ENCODE measurements at places on chromosomes 16 and 17. TPM values are rescaled to one million over a fixed set of nuclear protein-coding genes. Genes with fewer than 3 reads are reported as not detected.

DNA sequence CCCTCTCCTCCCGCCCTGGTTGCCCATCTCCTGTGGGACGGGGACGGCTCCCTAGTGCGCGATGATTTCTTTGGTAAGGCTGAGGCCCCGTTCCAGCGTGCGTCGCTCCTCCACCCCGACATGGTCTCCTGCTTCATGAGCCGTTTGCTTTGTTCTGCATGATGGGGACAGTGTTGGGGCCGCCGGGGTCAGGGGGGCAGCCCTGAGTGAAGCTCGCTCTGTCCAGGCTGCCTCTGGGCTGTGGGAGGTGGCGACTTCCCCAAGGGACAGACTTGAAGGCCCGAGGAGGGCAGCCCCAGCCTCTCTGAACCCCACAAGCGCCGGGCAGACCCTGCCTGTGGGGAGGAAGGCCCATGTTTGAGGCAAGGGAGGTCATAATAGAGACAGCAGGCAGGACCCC, 12.4 kb downstream of the NME3 start:
- DNase-seq, result no peak

DNA sequence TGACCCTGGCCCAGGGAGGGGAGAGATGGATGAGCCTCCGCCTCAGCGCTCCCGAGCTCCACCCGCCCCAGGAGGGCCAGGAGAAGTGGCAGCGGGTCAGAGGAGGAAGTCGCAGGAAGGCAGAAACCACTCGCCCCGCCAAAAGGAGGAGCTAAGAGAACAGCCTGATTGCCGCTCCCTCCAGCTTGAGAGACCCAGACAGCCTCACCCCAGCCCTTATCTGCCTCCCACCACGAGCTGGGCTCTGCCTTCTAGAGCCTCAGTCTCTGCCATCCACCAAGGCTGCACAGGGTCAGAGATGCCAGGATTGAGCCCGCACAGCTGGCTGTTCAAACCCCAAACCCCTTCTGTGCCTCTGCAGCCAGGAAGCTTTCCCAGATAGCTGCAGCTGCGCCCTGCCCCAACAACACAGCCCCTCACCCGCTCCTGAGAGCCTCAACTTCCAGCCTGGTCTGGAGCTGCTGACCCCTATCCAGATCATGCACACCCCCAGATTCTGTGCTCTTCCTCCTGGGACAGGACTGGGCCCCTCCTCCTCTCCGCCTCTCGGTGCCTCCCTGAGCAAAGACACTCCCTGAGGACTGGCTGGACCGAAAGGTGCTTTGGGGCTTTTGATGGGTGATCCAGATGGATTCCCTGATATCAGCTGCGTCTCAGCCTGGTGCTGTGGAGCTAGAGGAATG, 1.0 kb upstream of the ATP2A3 start:
- no peak for DNase-seq

Gene TP53TG3
- total RNA-seq, result not detected

Gene WNK4
- total RNA-seq, result 0.26 TPM

DNA sequence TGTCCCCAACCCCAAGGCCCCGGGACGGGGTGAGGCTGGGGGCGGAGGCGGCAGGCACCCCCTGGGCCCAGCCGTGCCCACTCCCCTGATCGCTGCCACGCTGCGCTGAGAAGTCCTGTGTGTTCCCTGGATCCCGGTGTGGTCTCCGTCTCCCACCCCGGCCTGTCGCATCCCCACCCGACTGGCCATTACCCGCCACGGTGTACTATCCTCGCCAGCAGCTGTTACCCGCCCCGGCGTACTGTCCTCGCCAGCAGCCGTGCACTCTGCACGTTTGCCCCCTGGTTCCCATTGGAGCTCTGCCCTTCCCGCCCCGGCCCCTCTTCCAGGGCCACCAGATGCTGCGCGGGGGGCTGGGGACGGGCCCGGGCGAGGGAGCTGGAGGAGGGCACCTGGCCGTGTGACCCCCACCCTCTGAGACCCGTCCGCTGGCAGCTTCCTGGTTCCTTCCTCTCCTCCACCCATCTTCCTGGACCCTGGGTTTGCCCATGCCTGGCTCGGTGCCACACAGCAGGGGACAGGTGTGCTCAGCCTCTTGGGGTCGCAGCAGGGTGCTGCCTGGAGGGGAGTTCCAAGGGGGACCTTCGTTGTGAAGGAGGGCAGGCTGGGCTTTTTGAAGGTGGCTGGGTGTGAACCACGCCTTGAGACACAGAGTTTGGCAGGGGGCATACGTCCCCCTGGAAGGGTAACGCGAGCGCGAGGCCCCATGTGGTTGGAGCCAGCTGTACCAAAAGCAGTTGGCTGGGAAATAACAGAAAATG, 19.7 kb downstream of the BAHCC1 start:
- DNase-seq, result no peak

DNA sequence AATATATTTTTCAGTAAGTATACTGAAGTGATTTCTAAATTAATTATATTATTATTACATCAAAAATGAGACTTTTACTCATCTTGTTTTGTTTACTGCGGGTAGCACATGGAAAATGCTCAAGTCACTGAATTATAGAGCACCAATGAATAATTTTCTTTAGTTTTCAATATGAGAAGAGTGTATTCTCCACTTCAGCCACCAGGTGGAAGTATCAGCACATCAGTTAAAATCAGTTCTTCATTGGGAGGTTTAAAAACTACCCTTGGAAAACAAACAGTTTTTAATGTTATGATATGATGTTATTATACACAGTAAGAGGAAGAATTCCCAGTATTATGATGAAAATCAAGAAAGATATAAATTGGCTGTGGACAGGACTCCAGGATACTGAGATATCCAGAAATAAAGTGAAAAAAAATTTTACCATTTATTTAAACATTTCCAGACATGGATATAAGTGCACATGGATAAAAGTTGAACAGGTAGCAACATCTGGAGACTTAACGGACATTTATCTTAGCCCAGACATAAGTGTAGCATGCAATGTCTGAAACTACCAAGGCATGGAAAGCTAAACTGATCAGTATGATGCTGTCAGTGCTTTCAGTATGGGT, 467.3 kb downstream of the KCNJ2 start:
- no peak for DNase-seq

DNA sequence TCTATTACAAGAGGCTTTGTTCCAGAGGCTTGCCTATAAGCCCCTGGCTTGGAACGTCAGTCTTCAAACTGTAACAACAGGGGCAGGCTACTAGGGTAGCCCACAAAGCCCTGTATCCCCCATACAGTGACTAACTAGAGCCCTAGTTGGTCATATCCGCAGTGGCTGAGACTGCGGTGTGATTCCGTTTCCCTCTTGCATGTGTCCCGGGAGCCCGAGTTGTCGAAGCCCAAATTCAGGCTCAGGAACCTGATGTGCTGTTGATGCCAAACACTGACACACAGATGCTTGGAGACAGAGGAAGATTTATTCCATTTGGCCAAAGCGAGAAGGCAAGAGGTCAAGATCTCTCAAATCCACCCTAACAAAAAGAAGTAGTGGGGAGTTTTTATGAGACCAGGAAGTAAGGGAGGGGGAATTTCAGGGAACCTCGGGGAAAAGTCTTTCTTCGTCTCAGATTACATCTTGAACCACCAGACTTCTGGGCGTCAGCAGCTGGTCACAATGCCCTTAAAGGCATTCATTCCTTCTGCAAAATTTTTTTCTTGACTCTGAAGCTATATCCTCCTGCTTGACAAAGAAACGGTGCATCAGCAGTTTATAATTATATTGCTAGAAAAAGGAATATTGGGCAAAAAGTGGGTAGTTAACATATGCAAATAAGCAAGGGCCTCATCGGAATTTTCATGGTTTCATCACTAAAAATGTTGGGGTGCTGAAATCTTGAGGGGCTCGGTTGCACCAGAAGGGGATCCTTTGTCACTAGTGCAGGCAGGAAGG, 879 bp downstream of the SLFN5 start:
- peak; percentile 67 for DNase-seq

Gene CDYL2
- 12.2 TPM for total RNA-seq

- no peak for DNase-seq
Measured at GRCh38 chr17:82655523-82655922, 7.3 kb upstream of the WDR45B start.

DNA sequence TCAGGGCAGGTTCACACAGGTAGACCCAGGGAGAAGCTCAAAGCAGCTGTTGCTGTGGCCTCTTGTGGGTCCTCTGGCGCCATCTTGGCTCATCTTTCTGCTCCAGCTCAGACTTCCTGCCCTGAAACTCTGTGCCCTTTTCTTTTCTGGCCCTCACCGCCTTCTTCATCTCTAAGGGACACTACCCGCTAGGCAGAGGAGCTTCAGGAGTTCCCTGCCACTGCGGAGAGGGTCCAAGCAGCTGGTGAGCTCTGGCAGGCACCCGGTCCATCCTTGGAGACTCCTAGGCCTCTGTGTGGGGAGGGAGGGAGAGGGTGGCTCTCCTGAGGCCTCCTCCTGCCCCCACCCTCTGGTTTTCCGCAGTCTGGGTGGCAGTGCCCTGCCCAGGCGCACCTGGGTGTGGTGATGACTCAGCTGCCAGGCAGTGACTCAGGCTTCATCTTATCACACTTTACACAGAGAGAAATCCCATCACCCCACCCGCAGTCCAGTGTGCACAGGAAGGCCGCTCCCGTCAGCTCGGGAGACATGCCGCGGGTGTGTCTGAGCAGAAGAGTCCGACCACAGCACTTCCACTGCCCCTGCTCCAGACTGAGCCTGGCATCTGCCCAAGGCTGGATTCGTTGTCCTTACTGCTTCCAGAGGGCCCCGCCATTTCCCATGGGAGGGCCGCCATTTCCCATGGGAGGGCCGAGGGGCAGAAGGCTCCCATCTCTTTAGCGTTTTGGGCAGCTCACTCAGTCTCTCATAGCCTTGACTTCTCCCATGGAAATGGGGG, 7.3 kb downstream of the NT5C start:
- DNase-seq, result no peak

Gene STRADA
- total RNA-seq, result 41.7 TPM

GRCh38 chr16:23505671-23506605, 4.4 kb downstream of the GGA2 start:
- no peak for DNase-seq

GRCh38 chr16:82801361-82801760, 174.6 kb downstream of the CDH13 start:
- no peak for DNase-seq

GRCh38 chr16:84614073-84614459, 3.8 kb downstream of the COTL1 start:
- DNase-seq, result no peak

Gene SYT17
- 6.5 TPM for total RNA-seq

- no peak for DNase-seq
Measured at GRCh38 chr16:22685459-22685830, 128.5 kb upstream of the HS3ST2 start.

- DNase-seq, result no peak
Measured at GRCh38 chr16:11254913-11255736, 879 bp downstream of the SOCS1 start.

Gene FSCN2
- 0.69 TPM for total RNA-seq

GRCh38 chr17:7263801-7264078, 1.5 kb upstream of the CLDN7 start:
- no peak for DNase-seq

- DNase-seq, result no peak
Measured at GRCh38 chr17:973053-973452, 6.5 kb downstream of the NXN start.

Gene PYY
- total RNA-seq, result not detected

Gene SCN4A
- 1.6 TPM for total RNA-seq

- no peak for DNase-seq
Measured at GRCh38 chr17:83084621-83085056, 5.2 kb downstream of the METRNL start.

Gene TBC1D26
- 1.3 TPM for total RNA-seq

GRCh38 chr17:8131844-8132441, 8.0 kb upstream of the HES7 start:
- DNase-seq, result no peak

- no peak for DNase-seq
Measured at GRCh38 chr17:6505425-6506142, 50.8 kb downstream of the PITPNM3 start.

- no peak for DNase-seq
Measured at GRCh38 chr17:81479175-81480071, 33.2 kb downstream of the ACTG1 start.

GRCh38 chr16:71610936-71611871, 14.8 kb upstream of the MARVELD3 start:
- no peak for DNase-seq

DNA sequence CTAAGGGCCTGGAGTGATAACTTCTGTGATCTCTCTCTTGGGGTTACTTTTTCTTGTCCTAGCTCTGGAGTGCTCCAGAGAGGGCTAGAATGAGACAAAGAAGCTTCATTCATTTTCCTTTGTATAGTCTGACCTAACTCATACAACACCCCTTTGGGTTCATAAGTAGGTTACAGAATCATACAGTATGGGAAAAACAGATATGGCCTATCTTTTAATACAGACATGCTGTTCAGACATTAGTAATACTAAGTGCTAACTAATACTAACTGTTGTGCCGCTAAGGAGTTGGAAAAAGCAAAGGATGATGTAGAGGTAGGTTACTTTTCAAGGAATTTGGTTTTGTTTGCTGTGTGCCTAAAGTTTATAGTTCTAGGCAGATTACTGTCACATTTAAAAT, 84.7 kb downstream of the NLK start:
- no peak for DNase-seq

DNA sequence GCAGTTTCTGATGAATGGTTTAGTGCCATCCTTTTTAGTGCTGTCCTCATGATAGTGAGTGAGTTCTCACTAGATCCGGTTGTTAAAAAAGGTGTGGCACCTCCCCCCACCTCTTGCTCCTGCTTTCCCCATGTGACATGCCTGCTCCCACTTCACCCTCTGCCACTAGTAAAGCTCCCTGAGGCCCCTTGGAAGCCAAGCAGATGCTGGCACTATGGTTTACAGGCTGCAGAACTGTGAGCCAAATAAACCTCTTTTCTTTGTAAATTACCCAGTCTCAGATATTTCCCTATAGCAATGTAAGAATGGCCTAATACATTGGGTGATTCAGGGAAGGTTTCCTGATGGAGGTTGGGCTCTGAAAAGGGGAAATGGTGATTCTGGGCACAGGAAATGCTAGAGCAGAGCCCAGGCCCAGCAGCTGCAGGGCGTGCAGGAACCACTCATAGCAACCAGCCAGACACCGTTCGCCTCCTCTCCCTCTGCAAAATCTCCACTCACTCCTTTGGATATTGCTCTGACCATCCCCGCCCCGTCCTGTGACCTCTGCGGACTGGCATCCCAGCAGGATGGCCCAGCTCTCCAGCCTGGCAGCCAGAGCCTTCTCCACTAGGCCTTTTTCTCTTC, 2.6 kb upstream of the ADORA2B start:
- DNase-seq, result no peak

DNA sequence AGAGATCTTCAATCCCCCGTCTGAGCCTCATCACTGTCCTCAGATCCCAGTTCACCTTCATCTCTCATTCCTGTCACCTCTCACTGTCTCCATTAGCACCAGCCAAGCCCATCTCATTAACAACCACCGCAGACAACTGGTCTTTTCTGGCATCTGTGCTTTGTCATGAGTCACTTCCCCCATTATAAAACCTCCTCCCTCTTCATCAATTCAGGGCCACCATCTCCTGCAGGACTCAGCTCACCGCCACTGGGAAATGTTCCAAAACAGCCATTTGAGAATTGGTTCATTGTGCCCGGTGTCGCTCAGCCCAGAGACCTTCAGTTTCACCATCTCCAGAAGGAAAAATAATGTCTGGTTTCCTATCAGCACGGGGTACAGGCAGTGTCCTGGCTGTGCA, 56.9 kb upstream of the TEKT3 start:
- no peak for DNase-seq
